ENCODE measurements at places on chromosomes 7 and 10. TPM values are rescaled to one million over a fixed set of nuclear protein-coding genes. Genes with fewer than 3 reads are reported as not detected.

DNA sequence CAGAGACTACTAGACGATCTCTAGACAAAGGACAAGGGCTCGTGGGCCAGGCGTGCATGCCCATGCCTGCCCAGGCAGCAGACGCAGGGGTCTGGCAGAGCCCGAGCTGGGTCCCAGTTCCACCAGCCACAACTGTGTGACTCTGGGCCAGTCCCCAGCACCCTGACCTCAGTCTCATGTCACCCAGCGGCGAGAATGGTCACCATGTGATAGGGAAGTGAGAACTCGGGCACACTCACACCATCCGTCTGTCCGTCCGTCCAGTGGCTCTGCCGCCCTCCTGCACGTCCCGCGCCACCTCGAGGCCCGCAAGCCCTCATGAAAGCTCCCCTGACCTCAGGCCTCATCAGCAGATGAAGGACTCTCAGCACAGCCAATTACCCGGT, 280.0 kb downstream of the ELFN1 start:
- ATAC-seq: no peak

- ATAC-seq: no peak
These were observed 486 bp downstream of the CACNA2D1 start for GRCh38 chr7:82443036-82443546.

DNA sequence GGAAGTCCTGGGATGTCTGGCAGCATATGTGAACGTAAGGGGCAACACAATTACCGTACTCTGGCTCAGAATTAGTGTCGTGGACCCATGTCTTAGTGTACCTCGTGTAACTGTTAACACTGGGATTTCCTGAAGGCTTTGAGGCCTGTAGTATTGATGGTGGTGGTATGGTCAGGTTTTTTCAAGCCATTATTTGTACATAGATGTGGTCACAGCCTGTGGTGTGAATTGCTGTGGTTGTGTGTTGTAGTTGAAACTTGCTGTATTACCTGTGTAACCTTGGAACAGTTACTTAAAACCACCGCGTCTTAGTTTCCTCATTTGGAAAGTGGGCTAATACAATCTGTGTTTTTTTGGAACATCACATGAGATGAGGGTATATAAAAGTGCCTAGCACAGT, 5.3 kb downstream of the EXOC4 start:
- peak; percentile 51 for ATAC-seq

DNA sequence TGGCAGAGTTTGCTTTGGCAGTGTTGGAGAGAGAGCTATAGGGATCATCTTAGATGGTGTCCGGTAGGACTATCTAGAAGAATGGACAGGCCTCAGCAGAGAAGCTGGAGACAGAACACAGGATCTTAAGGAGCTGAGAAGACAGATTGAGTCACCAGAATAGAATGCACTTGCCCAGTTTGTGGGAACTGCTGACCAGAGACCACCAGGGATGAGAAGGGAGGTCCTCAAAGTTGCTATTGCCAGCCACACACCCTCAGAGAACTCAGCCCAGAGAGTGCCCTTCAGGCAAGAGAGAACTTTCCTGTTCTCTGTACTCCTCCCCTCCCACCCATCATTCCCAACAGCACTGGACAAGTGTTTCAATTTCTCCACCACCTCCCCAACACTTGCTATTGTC, 25.3 kb upstream of the GALNT11 start:
- ATAC-seq: no peak

OPN4 gene
- not detected for total RNA-seq

DNA sequence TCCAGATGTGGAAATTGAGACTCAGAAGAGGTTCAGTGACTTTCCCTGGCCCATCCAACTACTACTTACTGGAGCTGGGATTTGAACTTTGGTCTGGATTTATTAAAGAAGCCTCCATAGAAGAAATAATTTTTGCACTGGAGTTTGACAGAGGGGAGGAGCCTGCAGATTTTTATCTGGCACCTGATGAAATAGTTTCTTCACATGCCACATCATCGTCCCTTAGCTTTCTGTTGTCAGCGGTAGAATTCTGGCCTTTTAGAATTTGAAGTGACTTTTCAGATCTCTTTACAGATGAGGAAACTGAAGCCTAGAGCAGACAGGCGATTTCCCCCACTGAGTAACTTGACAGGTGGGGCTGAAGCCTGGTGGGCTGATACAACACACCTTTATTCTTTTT, 233.5 kb downstream of the LRMDA start:
- no peak for ATAC-seq

DNA sequence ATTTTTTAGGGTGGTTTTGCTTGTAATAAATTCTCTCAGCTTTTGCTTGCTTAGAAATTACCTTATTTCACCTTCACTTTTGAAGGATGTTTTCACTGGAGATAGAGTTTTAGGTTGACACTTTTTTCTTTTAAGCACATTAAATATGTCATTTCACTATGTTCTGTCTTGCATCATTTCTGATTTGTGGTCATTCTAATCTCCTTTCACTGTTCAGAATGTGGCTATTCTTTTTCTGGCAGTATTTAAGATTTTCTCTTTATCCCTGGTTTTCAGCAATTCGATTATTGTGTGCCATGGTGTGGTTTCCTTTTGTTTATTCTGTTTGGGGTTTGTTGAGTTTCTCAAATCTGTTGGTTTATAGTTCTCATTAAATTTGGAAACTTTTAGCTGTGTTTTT, 1065.6 kb downstream of the KCNMA1 start:
- no peak for ATAC-seq

GOLGA7B gene
- total RNA-seq: 5.8 TPM

GRCh38 chr7:28847681-28848080, 110.4 kb downstream of the TRIL start:
- ATAC-seq: no peak

ADAM22 gene
- total RNA-seq: 0.82 TPM

DNA sequence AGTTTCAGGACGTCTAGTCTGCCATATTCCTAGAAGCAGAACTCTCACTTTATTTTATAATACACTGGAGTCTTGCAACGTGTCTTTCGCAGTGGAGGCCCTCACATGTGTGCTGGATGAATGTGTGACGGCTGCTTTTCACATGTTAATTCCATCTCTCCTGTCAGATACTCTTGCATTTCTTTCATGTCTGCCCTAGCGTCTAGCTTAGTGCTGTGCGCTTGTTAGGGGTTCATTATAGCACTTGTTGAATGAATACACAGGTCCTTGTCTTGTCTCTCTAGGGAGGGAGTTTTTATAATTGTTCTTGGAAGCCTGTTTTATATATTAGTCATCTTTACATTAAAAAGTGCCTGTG, 94.4 kb downstream of the MAP3K8 start:
- ATAC-seq: peak; percentile 8

DNA sequence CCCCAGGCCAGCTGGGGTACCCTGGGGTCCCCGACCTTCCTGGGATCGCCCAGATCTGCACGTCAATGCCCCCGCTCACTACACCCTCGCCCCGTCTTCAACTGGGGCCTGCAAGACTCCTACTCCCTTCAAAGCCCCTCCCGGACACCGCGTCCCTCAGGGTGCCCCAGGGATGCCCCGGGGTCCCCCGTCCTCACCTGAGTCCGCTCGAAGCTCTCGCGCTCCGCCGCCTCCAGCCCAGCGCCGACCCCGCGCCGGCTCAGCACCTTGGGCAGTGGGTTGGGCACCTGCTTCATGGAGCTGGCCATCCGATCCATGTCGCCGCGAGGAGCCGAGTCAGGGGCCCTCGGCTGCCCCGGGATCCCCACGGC, at the start of gene HIP1:
HIP1 (minus strand) TSS at position 338 of the 371 bp plus-strand sequence; CDS start at position 317, 21 bp downstream.
- ATAC-seq: peak; percentile 3

DNA sequence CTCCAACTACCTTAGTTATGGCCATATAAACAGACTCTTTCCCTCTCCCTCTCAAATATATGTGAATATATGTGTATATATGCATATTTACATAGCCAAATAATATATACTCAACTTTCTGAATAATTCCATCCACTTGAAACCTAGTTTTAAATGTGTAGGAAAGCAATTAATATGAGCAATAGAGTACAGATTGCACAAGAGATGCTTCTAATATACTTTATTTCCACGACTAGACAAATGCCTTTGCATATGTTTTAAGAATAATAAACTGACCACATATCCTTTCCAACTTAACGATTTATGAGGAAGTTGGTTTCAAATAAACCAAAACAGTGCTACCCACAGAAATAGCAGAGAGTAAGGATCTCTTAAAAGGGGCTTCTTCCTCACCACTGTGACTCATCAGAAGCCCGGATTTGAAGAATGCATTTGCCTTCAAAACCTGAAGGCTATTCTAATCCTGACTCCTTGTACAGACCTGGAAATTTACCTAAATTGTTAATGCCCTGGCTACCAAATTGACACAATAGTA, 266.3 kb downstream of the AHR start:
- no peak for ATAC-seq

- ATAC-seq: peak; percentile 62
These were observed 33.7 kb upstream of the PTF1A start for GRCh38 chr10:23158370-23158769.

DNA sequence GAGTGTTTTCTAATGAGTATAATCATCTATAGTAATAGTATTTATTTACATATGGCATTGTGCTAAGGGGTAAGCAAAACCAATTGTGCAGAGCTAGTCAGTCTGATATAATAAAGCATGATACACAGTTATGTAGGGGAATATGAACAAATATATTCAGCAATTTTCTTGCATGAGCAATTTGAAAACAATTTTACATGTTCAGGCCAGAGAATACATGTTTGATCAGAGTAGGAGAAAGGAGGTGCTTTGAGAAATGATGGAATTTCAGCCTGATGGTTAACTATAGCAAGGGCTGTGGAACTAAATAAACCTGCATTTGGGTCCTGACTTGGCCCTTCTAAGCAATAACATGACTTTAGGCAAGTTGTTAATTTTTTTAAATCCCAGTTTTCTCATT, 214.5 kb downstream of the TWIST1 start:
- no peak for ATAC-seq

- ATAC-seq: no peak
These were observed 66.6 kb upstream of the STEAP1B start for GRCh38 chr7:22566592-22566991.

- ATAC-seq: no peak
These were observed 203.0 kb downstream of the KCND2 start for GRCh38 chr7:120475994-120476393.

DNA sequence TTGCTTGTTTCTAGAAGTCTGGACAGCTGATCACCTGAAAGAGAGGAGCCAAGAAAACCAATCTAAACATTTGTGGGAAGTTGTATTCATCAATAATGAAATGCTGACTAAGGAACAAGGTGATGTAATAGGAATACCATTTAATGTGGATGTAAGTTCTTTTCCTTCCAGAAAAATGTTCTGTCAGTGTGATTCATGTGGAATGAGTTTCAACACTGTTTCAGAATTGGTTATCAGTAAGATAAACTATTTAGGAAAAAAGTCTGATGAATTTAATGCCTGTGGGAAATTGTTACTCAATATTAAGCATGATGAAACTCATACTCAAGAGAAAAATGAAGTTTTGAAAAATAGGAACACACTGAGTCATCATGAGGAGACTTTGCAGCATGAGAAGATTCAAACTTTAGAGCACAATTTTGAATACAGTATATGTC, 39.8 kb upstream of the ZNF37A start:
- no peak for ATAC-seq

SPAM1 gene
- total RNA-seq: not detected

- no peak for ATAC-seq
These were observed at the start of gene CLDN15 for GRCh38 chr7:101237206-101238067. CLDN15 (minus strand) TSS chr7:101237802; CDS start chr7:101237581, 221 bp downstream.

ARMH3 gene
- 27.7 TPM for total RNA-seq

DNA sequence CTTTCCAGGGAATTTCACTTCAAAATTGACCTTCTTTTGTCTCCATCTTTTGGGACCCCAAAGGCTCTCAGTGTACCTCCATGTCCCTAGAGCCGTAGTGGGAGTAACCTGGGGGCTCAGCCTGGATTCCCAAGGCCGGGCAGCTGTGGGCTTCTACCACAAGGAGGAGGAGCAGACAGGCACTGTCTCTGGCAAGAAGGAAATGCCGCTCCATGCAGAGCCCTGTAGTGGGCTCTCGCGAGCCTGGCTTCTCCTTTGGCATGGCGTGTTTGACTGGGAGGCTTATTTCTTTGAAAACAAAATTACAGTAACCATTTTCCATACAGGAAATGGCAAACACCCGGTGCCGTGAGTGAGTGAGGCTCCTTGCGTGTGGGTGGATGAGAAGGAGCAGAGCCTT, 76.8 kb upstream of the FAM180A start:
- no peak for ATAC-seq

CDHR3 gene
- 0.71 TPM for total RNA-seq

DNA sequence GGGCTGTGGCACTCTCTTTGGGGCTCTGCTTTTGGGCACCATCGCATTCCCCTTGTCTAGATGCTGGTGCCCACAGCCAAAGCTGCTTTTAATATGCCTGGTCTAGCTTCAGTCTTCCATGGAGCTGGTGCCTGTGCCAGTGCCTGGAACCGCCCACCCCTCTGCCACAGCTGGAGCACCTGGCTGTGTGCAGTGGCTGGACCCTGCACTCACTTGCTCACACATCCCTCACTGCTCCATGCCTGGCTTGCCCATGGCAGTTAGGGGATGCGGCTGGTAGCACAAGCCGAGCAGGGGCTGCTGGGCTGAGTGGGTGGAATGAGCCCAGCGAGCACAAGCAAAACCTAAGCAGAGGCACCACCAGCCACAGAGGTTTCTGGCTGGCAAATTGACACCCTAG, 1145.9 kb upstream of the LRRTM3 start:
- no peak for ATAC-seq

DNA sequence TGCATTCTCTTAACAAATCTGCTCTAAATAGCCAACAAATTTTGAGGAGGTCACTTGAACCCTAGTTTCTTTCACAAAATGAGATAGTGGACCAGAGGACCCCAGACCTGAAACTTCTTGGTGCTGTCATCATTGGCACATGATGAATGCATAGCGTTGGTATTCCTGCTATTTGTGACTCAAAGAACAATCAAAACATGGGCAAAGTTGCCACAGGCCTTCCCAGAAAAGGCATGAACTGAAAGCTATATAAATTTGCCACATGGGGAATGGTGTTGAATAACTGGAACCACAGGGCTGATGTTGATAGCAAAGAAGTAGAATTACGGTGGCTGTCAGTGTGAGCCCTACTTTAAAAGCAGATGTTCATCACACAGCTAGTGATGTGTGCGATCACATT, 219.9 kb upstream of the KMT2E start:
- ATAC-seq: no peak

GRCh38 chr7:142954680-142955268, 7.4 kb downstream of the KEL start:
- no peak for ATAC-seq

GRCh38 chr7:20293336-20293735, 37.4 kb upstream of the ITGB8 start:
- ATAC-seq: no peak

- peak; percentile 12 for ATAC-seq
These were observed 9.4 kb downstream of the PDAP1 start for GRCh38 chr7:99398891-99399445.
